ENCODE measurements at places on chromosomes 3 and 15.

DNA sequence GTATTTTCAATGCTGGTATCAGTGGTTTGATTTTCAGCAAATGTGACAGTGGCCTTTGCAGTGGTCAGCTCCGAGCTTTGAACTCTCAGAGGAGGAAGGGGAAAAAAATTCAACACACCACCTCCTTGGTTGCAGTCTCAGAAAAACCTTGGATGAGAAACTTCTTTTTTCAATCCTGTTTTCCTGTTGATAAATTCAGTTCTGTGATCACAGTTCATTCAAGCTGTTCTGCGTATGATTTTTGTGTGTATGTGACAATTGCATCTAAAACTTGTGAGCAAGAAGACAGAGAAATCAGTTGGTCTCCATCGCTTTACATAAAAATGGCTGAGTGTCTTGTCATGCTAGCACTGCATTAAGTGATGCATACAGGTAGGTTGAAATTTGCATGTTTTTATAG, 19.2 kb downstream of the ZBTB38 start:
- DNase-seq, result no peak

- no peak for DNase-seq
These were observed 118.4 kb upstream of the SPRED1 start for GRCh38 chr15:38134252-38134651.

DNA sequence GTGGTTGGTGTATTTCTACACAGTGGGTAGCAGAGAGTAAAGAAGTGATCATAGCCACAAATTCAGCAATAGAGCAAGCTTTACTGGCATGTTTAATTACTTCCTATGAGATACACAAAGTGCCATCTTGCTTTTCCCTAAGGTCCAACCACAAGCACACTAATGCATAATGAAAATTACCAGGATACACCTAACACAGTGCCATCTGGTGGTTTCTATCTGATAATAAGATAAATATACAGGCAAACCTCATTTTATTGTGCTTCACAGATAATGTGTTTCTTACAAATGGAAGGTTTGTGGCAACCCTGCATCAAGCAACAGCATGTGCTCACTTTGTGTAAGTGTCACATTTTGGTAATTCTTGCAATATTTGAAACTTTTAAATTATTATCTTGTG, 223.0 kb downstream of the NSUN3 start:
- no peak for DNase-seq

GRCh38 chr3:13072600-13073325, 466 bp downstream of the IQSEC1 start:
- no peak for DNase-seq

DNA sequence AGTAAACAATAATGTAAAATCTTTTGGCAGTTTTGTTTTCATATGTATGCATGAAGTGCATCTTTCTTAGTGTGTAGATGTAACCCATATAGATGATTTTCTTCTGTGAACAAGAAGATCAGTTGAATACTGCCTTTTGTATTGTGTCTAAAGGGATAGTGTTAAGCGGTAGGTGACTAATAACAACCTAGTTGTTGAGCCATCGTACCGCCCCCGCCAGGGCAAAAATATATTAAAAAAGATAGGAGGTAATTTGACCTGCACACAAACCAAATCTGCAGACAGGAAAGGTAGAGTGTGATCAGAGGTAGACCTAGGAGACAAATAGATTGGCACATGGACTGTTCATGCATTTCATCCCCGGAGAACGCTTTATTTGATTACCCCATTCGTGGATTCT, 3.3 kb upstream of the GMNC start:
- DNase-seq, result no peak

DNA sequence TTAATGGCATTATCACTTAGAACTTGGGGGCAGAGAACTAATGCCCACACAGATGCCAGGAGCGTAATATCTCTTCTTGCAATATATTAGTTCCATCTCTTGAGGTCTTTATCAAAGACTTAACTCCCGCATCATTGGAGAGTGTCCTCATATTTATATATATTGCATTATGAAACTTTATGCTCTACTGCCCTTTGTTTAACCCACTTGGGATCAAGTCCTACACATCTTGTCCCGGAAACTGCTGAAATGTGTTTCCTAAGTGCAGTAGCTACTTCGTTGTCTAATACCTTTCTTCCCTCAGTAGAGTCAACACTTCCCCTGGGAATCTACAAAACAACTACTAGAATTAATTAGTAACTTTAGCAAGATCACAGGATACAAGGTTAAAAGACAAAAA, 1029.2 kb downstream of the OTOL1 start:
- DNase-seq, result no peak

GRCh38 chr15:60797444-60798040, 318.6 kb upstream of the ICE2 start:
- no peak for DNase-seq

DNA sequence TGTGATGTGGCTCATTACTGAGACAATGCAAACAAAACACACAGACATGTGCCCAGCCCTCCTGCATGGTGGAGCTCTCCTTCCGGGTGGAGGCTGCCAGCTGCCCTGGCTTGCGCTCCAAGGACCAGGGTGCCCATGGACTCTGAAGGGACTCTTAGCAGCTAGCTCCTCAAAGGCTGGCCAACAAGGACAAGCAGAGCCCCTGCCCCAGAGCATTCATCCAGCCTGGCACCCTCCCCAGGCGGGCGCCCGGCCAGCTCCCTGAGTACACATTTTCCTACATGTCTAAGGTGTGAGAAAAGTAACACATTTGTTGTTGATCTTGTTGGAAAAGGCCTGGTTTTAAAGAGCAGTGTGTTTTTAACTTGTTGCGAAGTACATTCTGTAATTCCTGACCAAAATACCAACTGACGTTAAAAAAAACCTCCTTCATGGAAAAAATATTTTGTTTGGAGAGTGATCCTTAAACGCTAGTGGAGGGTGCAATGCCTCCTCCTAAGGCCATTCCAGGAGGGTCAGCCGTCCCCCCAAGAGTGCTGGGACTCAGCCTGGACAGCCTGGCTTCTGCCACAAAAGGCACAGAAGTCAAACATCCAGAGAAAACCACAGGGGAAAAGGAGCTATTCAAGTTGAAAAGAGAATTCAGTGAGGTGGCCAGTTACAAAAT, 86.9 kb downstream of the KLF15 start:
- DNase-seq, result no peak

- no peak for DNase-seq
These were observed 44.5 kb downstream of the CTDSPL2 start for GRCh38 chr15:44471885-44472455.

DNA sequence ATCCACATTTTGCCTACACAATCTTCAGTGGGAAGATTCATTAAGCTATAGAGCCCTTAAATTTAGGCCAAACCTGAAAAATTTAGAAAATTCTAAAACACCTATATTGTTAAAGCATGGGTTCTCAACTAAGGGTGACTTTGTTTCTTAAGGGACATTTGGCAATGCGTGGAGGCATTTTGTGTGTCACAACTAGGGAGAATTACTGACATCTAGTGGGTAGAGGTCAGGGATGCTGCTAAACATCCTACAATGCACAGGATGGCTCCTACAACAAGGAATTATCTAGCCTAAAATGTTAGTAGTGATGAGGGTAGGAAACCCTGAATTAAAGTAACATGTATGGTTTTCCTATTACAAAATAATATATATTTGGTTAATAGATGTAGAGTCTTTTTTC, 55.8 kb downstream of the TBC1D5 start:
- DNase-seq, result no peak

DNA sequence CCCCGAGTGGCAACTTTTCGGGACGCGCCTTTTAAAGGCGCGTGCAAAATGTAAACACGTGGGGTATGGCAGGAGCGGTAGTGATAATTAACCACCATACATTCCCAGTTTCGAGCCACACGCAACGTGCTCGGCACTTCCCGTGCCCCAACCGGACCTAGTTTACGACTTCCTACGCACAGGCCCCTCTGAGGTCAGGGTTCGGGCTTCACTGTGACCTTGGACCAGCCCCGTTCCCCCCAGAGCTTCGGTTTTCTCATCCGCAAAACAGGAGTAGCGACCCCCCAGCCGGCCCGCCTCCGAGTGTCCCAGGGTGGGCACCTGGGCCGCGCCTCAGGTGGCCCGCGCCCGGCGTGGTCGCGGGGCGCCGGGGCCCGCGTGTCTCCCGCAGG, 451 bp downstream of the CHCHD4 start:
- no peak for DNase-seq

DNA sequence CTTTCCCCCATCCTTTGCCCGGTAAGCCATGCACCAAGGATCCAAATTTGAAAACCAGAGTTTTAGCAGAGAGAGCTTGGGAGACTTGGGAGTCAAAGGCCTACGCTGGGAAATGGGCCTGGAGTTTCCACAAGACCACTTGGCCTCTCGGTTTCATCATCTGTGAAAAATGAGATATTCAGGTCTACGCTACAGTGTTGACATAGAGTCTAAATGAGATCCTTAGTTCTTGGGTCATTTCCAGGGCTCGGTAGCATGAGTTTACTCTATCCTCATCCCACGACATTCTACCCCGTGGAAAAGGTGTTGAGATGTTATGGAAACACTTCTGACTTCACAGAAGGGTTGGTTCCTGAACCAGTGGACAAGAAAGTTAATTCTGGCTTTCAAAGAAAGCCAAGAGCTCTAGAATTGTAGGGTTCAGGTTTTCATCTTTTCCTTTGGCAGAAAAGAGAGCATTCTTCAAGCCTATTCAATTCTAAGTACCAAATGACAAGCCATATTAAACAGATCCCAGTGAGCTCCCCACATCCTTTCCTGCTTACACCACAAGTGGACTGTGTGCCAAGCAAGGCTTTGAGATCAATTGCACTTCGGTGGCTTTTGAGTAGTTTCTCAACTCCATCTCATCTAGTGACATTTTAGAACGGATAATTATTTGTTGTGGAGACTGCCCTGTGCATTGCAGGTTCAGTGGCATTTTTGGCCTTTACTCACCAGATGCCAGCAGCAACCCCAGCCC, 219.7 kb downstream of the SLCO3A1 start:
- no peak for DNase-seq

Data from NCI-H1436 treated with DMSO at 0.1 percent for 48 hours (cell line).